HFF-Myc (cell line): ENCODE measurements at places on chromosomes 6 and 20.

DNA sequence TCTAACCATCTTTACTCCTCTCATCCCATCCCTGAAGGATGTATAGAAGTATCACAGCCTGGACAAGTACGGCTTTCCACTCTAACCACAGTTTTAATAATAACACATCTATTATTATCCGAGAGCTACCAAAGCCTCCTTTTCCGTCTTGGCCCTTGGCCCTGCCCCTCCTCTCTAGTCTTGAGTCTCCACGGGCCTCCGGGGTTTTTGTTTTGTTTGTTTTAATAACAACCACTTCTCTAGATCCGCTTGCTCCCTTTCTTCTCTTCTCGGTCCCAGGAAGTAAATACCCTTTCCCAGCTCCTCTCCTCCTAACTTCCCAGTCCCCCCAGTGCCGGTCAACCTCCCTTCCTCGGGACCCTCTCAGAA lies 661 bp downstream of the LCA5 start:
- DNase-seq, result no peak

- no peak for DNase-seq
These were observed 76.8 kb downstream of the PRDM1 start for GRCh38 chr6:106162921-106163320.

DNA sequence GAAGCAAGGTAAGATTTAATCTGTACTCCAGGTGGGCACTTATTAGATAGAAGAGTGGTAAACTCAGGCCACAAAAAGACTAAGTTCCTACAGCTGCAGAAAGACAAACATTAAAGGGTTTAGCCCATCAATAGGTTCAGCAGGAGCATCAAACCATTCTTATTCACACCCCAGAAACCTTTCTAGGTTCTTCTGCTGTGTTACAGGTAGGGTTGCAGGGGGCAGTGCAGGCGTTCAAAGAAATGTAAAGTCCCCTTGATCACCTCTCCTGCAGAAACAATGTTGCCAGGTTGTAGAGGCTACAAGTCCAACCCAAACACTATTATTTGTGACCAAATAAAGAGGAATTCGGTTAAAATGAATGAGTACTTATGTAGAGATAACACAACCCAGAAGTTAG lies 31.8 kb downstream of the PHACTR1 start:
- DNase-seq, result no peak

DNA sequence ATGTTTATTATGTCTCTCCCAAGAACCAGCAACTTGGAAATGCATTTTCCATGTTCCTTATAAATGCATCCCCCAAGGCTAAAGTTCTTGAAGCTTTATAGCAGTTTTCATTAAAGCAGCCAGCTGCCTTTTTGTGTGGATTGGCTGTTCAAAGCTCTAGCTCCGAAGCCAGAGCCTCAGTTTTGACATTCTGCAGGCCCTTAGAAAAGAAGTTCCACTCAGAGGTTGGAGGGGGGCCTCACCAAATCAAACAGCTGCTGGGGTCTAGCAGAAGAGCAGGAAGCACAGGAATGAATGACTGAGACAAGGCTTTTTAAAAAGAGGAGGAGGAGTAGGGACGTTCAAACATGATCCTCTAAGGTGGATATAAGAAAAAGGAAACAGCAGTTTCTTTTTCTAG lies 4.2 kb upstream of the POU3F2 start:
- no peak for DNase-seq

- no peak for DNase-seq
These were observed 34.5 kb upstream of the MPC1 start for GRCh38 chr6:166417285-166417691.

GRCh38 chr20:40414843-40415615 lies 274.0 kb downstream of the MAFB start:
- no peak for DNase-seq

- no peak for DNase-seq
These were observed 93.8 kb upstream of the RNF217 start for GRCh38 chr6:124868481-124868880.

DNA sequence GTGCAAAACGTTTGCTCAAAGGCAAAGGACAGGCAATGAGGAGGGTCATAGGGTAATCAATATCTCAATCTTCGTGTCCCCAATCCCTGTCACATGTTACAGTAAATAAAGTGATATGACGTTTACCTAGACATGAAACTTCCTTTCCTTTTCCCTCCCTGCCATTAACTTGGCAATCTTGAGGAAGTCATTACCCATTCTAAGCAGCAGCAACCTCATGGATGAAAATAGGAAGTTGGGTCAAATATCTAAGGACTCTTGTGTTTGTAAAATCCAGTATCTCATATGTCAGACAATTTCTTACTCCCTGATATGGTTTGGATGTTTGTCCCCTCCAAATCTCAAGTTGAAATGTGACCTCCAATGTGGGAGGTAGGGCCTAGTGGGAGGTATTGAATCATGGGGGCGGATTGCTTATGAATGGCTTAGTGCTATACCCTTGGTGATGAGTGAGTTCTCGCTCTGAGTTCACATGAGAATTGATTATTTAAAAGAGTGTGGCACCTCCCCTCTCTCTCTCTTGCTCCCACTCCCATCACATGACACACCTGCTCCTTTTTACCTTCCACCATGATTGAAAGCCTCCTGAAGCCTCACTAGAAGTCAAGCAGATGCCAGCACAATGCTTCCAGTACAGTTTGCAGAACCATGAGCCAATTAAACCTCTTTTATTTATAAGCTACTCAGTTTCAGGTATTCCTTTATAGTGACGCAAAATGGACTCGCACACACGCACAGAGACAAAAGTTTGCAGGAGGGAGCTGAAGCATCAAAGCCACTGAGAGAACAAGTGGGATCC lies 545.9 kb upstream of the JARID2 start:
- DNase-seq, result no peak

DNA sequence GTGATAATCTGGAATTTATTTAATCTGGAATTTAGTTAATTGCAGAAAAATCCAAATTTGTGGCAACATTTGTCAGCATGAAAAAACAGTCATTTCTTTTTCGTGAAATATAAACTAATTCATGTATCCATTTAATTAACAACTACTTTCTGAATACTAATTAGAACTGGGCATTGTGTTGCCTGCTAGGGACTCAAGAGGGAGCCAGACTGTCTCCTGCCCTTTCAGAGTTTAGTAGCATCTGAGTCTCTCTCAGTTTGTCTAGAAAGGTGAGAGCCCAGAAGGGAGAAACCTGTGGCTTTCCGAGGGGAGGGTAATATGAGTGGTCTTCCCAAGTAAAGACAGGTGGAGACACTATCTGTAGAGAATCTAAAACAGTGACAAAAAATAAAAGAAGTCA lies 210.9 kb upstream of the HDDC2 start:
- DNase-seq, result no peak

- DNase-seq, result peak; percentile 4
These were observed 161.0 kb downstream of the ASCC3 start for GRCh38 chr6:100719883-100720682.

DNA sequence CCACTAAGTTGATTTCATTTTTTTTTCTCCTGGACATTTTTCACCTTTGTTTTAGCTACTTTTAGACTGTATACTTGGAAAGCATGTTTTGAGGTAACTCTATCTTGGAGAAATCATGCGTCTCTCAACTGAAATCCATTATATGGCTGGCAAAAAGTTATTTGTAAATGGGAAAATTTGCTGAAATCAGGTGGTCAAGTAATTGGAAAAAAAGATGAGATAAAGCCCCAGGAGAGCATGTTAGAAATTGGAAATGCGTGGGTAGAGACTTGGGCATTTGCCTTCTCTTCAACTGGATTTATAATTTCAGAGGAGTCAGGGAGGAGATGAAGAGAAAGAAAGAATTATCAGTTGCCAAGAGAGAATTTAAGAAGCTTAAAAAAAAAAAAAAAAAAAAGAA lies 217.1 kb upstream of the MAP3K7 start:
- no peak for DNase-seq

DNA sequence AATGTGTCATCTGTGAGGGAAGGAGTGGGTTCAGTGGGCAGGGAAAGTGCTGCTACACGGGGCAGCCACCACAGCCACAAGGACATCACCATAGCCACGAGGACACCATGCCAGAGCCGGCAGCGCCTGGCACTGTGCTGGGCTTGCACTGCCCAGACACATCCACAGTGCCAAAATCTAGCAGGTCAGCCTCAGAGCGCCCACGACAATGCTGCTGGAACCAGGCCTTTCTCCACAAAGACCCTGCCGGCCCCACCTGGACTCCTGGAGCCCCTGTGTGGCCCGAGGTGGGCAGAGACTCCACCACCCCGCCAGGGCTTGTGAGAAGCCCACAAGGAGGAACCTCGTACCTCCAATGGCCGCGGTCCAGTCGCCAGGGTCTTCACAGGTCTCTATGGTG lies 18.6 kb upstream of the HELZ2 start:
- DNase-seq, result no peak
